Upper lobe of left lung (tissue), 6 donors: ENCODE measurements at places on chromosomes 6 and 20. TPM values are rescaled to one million over a fixed set of nuclear protein-coding genes. Genes with fewer than 3 reads are reported as not detected.

SNAP25 gene
- not detected for total RNA-seq

CLIC5 gene
- total RNA-seq: 197 TPM

LHFPL5 gene
- total RNA-seq: not detected

FAM83B gene
- 1.0 TPM for total RNA-seq

GLP1R gene
- not detected for total RNA-seq

RNF39 gene
- 3.3 TPM for total RNA-seq

DNA sequence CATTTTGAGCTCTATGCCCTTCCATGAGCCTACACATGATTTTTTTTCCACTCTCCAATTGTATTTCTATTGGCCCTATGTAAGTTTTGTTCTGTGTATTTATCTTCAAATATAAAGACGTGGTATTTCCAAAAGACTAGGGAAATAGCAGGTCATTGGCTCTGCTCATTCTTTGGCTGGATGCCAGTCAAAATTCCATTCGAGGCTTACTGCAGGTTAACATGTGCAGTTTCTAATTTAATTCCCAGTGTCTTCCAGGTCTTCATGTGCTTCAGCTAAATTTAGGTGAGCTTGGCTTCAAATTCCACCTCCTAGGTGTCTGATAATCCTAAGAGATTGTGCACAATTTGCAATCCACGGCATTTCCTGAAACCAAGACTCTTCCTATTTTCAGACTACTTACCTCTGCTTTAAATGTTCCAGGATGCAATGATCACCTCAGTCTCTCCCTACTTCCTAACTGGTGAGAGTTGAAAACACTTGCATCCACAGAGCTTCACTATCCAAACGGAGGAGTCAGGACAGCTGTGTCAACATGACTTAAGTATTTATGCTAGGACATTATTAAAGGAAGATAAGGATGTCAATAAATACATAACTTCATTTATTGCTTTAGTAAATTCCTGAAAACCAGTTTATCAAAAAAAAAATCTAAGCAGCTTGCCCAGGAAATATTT, 236.1 kb downstream of the COL12A1 start:
- H3K36me3 ChIP-seq: no peaks in the 10 kb centered on the region
- H3K27me3 ChIP-seq: no peaks in the 10 kb centered on the region
- no peak for DNase-seq
- no peak overlapping the region for H3K4me3 ChIP-seq

GRCh38 chr6:3032986-3033385, 33.3 kb downstream of the NQO2 start:
- H3K27me3 ChIP-seq: no peaks in the 10 kb centered on the region
- no peak overlapping the region for H3K4me3 ChIP-seq
- no peak for DNase-seq
- H3K4me1 ChIP-seq: no peaks in the 10 kb centered on the region

DNA sequence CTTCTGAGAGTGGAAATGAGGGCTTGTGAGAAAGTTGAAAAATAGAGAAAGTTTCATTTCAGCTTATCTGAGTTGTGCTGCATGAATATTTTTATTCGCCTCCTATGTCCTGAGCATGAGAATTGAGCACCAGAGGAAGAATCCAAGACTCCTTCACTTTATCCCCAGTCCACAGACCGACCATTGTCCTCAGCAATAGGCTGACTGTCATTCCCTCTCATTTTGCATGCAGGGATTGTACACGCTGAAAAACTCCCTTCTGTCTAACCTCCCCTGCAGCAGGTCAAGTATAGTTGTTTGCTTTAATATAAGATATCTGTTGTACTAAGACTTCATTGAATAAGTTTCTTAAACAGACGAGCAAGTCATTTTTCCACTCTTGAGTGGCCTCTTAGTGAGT, 437.6 kb downstream of the PRKN start:
- no peaks in the 10 kb centered on the region for H3K27me3 ChIP-seq
- no peaks in the 10 kb centered on the region for H3K4me1 ChIP-seq
- H3K36me3 ChIP-seq: no peaks in the 10 kb centered on the region
- DNase-seq: no peak

- DNase-seq: no peak
- H3K4me1 ChIP-seq: no peaks in the 10 kb centered on the region
- H3K27ac ChIP-seq: no peak overlapping the region
- H3K36me3 ChIP-seq: peaks cover 5% of the 10 kb centered on the region
- no peak overlapping the region for H3K4me3 ChIP-seq
These were observed 106.5 kb downstream of the MMS22L start for GRCh38 chr6:97176468-97176867.

DNA sequence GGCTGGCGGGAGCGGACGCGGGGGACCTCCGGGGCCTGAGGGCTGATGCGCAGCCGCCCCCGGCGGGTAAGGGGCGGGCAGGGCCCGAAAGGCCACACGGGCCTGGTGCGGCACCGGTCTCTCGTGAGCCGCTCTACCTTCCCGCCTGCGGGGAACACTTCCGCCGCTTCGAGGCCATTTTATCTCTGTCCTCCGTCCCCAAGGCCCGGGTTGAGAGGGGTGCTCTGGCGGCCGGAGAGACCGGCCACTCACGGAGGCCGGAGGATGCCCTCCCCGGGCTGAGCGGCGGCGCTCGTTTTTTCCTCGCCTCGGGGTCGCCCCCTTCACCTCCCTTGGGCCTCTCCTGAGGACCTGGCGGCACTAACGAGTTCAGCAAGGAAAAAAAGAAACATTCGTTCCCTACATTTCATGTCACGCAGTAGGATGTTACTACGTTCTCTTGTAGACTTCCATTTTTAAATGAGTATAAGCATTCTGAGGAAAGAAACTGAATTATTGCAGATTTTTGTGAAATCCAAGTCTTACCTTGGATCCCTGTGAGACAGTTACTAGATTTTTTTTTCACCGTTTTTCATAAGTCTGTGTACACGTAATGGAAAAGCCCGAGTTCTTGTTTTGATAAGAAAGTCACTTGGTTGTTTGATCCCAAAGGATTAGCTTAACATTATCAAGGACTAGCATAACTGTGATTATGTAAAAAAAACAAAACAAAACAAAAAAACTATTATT, 575 bp downstream of the WTAP start:
- H3K36me3 ChIP-seq: no peaks in the 10 kb centered on the region
- no peak for DNase-seq
- H3K27ac ChIP-seq: peak overlapping the region; percentile 100
- H3K4me3 ChIP-seq: peak overlapping the region; percentile 85

DNA sequence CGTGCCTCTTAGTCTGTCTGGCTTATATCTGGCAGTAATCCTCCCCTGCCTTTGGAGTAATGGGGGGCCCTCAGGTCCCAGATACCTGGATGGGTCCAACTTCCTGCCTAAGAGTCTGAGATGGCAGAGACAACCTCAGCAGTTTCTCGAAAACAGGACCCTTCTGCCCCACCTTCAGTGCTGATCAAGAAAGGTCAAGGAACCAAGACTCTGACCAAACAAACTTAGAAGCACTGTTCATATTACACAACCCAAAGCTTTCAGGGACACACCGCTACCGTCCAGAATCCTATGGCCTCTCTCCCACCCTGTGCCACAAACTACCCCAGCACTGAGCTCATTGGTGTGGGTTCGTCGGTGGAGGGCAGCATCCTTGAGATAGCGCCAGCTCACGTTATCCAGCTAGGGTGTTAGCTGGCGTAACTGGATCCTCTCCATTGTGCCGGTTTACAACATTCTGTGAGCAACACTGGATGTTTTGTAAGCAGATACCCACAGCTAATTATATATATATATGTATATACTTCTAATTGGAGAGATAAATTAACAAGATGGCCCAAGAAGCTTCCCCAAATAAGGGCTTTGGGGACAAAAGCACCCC, 7.6 kb upstream of the TMC2 start:
- H3K4me1 ChIP-seq: peaks cover 15% of the 10 kb centered on the region
- no peak overlapping the region for H3K4me3 ChIP-seq
- H3K27me3 ChIP-seq: no peaks in the 10 kb centered on the region
- H3K36me3 ChIP-seq: no peaks in the 10 kb centered on the region

DNA sequence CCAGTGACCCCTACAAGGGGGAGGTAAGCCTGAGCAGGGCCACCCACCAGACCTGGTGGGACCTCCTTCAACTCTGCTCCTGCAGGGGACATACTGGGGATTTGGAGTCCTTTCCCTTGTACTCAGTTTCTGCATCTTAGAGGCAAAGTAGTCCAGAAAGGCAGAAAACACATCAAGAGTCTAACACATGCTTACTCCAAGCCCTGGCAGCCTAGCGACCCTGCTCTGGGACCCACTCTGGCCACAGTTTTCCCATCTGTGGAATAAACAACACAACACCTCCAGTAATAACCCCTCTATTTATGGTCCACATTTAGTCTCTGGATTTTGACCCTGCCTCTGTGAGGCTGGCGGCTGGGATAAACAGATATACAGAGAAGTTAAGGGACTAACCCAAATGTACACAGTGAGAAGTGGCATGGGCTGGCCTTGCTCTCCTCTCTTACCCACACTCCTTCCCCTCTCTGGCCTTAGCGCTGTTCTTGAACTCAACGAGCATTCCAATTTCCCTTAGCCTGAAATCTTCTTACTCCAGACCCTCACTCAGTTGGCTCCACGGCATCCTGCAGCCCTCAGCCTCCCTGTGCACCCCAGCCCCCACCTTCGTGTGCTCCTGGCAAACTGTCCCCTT, 16.1 kb upstream of the TLDC2 start:
- H3K36me3 ChIP-seq: no peaks in the 10 kb centered on the region
- H3K4me3 ChIP-seq: peak overlapping the region; percentile 3
- no peak for DNase-seq
- peak overlapping the region; percentile 93 for H3K27ac ChIP-seq
- H3K4me1 ChIP-seq: peaks cover 67% of the 10 kb centered on the region

- DNase-seq: no peak
- no peaks in the 10 kb centered on the region for H3K36me3 ChIP-seq
- peak overlapping the region; percentile 85 for H3K27ac ChIP-seq
- H3K4me1 ChIP-seq: peaks cover 27% of the 10 kb centered on the region
- no peaks in the 10 kb centered on the region for H3K27me3 ChIP-seq
These were observed 93.6 kb downstream of the RREB1 start for GRCh38 chr6:7201444-7201731.

GRCh38 chr6:23977706-23978105, 148.3 kb upstream of the NRSN1 start:
- no peaks in the 10 kb centered on the region for H3K4me1 ChIP-seq
- no peaks in the 10 kb centered on the region for H3K27me3 ChIP-seq
- H3K4me3 ChIP-seq: no peak overlapping the region
- no peaks in the 10 kb centered on the region for H3K36me3 ChIP-seq
- no peak for DNase-seq
- H3K27ac ChIP-seq: no peak overlapping the region

GRCh38 chr6:36729161-36729524, 31.5 kb downstream of the RAB44 start:
- peaks cover 4% of the 10 kb centered on the region for H3K4me1 ChIP-seq
- no peak overlapping the region for H3K4me3 ChIP-seq
- no peaks in the 10 kb centered on the region for H3K27me3 ChIP-seq
- H3K36me3 ChIP-seq: no peaks in the 10 kb centered on the region
- no peak overlapping the region for H3K27ac ChIP-seq
- DNase-seq: no peak

- no peak overlapping the region for H3K27ac ChIP-seq
- H3K4me3 ChIP-seq: no peak overlapping the region
- no peaks in the 10 kb centered on the region for H3K36me3 ChIP-seq
- no peak for DNase-seq
These were observed 163.0 kb downstream of the HDGFL1 start for GRCh38 chr6:22732176-22732970.

GRCh38 chr20:44069203-44070011, 117.6 kb downstream of the JPH2 start:
- peak; percentile 71 for DNase-seq
- H3K36me3 ChIP-seq: no peaks in the 10 kb centered on the region
- H3K27ac ChIP-seq: peak overlapping the region; percentile 69
- H3K4me3 ChIP-seq: no peak overlapping the region
- peaks cover 5% of the 10 kb centered on the region for H3K4me1 ChIP-seq

DNA sequence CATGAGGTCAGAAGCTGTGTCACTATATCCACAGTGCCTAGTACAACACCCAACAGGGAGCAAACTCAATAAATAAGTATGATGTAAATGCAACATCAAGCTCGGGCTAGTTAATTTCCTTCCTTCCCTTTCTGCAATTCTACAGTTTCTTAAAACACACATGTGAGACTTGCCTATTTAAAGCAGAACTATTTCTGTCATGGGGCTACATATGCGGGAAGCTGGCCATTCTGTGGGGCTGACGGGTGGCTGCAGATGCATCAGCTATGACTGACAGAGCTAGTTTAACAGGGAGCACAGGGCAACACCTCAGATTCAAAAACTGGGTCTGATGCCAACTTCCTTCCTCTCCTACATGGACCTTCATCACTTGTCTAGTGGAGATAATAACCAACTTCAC, 118.1 kb upstream of the ENPP5 start:
- H3K27ac ChIP-seq: no peak overlapping the region

DNA sequence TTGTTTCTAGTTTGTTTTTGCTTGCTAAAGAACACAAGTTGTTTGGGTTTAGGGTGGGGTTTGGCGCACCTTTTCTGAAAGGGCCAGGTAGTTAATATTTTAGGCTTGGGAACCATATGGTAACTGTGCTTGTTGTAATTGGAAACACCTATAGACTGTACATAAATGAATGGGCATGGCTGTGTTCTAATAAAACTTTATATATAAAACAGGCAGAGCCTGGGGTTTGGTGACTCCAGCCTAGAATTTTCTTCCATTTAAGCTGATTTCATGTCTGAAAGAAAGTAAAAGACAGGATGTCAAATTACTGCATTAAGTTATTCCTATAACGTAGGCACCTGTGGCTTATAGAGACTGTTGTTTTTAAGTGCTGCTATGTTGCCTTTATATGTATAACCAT, 36.1 kb upstream of the MAPK13 start:
- DNase-seq: no peak
- H3K4me1 ChIP-seq: peaks cover 10% of the 10 kb centered on the region
- no peak overlapping the region for H3K4me3 ChIP-seq
- no peak overlapping the region for H3K27ac ChIP-seq
- no peaks in the 10 kb centered on the region for H3K27me3 ChIP-seq
- H3K36me3 ChIP-seq: peaks cover 51% of the 10 kb centered on the region

DNA sequence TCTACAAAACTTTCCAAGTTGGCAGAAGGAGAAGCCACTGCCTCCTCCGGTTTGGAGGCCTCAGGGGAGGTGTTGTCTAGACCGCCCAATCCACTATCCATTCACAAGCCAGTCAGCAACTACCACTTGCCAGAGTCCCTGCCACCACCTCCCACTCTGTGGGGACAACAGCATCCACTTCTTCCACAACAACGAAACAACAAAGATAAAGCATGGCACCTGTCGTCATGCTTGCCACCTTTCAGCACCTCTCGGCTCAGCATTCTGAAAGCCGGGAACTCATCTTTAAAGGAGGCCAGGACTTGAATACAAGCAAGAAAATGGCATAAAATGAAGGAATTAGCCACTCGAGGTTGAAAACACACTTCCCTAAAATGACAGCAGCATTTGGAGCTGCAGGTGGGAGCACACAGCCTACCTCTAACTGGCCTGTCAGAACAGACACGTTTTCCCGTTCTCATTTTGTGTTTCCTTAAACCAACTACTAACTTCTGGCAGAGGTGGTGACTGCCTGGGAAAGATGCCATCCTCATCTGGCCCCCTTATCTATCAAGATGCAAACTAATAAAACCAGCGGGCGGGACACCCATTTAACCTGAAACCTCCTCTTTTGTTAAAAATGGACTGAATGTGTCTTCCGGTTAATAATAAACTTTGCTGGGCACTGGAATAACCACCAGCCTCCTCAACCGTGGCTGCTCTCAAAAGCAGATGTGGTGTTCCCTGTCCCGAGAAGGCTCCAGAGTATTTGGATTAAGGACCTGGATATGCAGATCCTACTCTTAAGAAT, 21.7 kb downstream of the YTHDF1 start:
- no peak overlapping the region for H3K4me3 ChIP-seq
- no peaks in the 10 kb centered on the region for H3K27me3 ChIP-seq
- no peak for DNase-seq
- H3K27ac ChIP-seq: no peak overlapping the region
